ENCODE measurements at places on chromosomes 7 and 10.

DNA sequence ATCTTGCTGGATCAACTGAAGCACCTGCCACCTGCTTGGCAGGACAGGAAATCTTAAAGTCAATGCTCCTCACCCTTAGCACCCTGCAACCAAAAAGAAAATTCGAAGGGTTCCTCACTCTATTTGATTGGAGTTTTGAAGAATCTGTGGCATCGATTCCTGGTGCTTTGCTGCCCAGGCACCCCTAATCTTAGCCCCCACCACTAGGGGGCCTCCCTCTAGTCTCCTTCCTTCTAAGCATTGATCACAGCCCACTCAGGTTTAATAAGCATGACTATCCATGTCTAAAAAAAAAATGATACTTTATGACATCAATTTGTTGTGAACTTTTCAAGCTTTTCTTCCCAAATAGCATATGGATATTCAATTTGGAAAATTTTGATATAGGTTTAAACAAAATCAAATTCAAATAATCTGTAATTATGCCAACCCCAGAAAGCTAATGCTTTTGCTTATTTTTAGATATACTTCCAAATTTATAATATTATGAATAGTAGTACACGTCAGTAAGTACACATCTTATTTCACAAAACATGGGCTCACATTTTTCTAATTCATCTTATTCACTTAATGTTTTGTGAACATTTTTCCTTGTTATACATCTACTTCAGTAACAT is 45.3 kb downstream of the NRG3 start:
- no peak for DNase-seq

GRCh38 chr7:149732111-149732561 is 41.3 kb downstream of the ZNF467 start:
- no peak for DNase-seq

DNA sequence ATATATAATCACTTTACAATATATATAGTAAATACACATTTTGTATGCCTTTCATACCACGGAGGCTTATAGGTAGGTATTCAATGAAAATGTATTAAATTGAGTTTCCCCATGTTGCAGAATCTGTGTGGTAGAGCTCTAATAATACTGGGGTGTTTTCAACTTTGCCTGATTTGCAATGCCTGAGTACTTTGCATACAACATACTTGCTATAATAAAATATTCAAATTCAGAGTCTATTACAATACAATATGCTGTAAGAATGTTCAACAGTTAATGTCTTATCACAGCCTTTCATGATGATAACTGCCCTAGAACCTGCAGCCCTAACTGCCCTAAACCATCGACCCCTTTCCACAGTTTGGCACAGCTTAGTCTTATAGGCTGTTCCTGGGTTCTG is 114.6 kb downstream of the DGKI start:
- DNase-seq: no peak

GRCh38 chr10:100907773-100908363 is 4.9 kb upstream of the SLF2 start:
- no peak for DNase-seq

GRCh38 chr7:123372368-123372767 is 162.0 kb downstream of the IQUB start:
- DNase-seq: no peak

GRCh38 chr7:155769701-155770100 is 42.6 kb downstream of the SHH start:
- DNase-seq: no peak

DNA sequence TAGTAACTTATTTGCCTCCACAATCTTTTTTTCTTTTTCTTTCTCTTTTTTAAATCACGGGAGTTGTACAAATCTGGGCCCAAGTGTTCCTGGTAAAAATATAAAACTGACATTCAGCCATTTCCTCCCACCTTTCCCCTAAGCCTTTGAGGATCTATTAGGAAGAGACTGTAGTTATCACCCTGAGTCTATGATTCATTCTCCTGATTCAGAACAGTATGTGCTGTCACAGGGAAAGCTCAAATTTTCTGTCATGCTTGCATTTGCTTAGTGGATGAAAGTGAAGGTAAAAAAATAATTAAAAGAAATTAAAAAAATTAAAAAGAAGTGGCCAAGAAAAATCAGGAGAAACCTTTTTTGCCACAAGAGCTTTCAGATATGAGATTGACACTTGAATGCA is 71.7 kb downstream of the KIF20B start:
- DNase-seq: no peak

- DNase-seq: no peak
Observed at GRCh38 chr7:118580743-118581382, 356.4 kb downstream of the ANKRD7 start.

- DNase-seq: no peak
Observed at GRCh38 chr7:23332193-23332592, 33.1 kb downstream of the MALSU1 start.

GRCh38 chr7:36129048-36129534 is 24.0 kb upstream of the EEPD1 start:
- no peak for DNase-seq

- DNase-seq: no peak
Observed at GRCh38 chr10:31466313-31466712, 147.3 kb downstream of the ZEB1 start.

DNA sequence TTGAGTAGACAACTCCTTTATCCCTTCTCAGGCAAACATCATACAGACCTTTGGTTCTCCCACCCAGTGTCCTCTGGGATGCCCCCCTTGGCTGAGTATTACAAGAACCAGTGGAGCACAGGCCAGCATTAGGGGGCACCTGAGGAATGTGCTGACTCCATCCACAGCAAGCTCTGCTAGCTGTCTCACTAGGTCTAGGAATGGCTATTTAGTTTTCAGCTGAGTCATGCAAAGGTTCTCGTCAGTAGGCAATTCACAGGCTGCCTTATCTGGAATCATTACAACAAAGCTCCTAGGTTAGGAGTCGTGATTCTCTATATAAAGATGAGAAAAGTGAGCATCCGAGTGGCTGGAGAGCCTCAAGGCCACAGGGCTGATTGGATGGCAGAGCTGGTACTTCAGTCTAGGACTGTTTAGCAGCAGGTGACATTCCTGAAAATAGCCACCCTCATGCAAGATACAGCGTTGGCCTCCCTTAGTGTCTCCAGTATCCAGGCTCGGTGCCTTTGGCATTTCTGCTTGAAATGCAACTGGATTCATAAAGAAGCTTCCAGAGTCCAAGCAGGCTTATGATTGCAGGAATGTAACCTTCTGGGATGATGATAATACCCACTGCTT is 75.8 kb downstream of the CDCA7L start:
- no peak for DNase-seq

DNA sequence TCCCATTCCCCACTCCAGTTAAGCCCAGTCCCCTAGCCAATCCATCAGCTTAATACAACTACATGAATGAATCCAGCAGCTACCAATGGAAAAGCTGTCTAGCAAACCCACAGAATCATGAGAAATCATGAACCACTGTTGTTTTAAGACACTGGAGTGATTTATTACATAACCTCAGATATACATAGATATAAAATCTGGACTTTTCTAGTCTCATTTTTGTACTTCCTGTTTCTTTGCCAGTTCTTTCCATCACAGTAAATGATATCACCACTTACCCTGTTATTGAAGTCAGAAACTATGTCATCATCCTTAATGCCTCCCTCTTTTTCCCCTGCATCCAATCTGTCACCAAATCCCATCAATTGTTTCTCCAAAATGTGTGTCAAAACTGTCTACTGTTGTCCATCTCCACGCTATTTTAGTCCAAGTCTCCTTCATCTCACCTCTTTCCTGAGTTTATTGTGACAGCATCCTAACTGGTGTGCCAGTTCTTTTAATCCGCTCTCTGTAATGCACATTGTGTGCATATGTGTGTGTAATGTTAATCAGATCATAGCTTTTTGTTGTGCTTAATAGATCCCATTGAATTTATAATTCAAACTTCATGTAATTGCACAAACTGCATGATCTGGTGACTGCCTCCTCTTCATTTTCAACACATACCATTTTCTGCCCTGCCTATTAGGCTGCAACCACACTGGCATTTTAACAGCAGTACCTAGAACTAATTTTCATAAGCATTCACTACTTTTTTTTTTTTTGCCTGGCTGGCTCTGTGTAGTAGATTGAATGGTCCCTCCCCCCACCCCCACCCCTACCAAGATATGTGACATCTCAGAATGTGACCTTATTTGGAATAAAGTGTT is 56.0 kb downstream of the MKLN1 start:
- no peak for DNase-seq

DNA sequence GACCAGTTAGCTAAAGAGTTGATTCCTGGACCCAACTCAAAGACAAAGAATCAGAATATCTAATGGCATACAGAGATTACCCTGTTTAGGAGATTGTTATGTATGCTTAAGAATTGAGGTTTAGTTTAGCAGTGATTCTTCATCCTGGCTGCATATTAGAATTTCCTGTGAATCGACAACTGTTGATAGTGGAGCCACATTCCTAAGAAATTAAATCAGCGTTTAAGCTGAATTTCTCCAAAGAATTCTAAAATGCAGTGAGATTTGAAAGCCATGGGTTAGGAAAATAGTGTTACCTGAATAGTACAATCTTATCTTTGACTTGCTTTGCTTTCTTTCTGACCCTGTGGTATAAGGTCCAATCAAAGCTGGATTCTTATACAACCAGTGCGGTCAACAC is 16.4 kb upstream of the FERD3L start:
- no peak for DNase-seq

Measured in bone marrow (tissue), 2 donors.